ENCODE measurements at places on chromosomes 2 and 18.

DNA sequence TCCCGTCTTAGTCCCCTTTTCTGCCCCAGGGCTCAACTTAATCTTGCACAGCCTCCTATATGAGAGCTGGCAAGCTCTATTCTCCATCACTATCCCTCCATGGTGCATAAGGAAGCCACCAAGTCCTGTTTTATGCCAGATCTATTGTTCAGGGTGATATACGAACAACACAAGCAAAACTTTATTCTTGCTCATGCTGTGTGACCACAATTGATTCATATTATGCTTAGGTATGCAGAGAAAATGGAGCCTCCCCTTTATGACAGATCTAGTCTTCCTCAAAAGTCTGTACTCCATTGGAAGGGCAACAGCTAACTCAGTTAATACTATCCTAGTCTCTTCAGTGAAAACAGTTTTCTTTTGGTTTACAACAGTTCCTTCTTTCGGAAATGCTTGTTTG is 94.0 kb upstream of the STON1 start:
- no peak for DNase-seq

DNA sequence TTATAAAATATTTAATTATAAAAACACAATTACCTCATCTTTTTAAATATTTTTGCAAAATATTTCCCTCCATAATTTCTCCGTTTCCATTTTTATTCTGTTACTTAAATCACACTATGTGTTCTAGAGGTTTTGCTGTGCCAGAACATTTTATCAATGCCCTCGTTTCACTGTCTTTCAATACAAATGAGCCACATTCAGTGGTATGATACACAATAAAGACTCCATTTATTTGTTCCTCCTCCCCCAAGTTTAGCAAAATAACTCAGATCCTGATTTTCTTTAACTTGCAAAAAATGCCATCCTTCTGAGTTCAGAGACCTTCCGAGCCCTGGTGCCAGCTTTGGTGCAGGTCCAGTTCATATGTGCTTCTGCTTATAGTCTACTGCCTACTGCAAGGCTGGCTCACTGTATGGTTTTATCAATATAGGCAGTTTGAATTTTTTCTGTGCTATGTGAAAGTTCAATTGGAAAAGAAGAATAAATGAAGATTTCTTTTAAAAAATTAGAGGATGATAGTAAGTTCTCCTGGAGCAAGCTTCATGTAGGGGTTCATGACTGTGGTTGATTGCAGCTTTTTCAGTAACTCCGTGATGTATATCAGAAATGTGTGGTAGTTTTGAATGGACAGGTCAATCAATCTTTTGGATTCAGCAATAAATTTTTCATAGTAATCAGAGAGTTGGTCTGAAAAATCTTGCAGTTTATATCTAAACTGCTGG is 42.5 kb downstream of the APOB start:
- DNase-seq = no peak

GRCh38 chr2:158664987-158665386 is 130.1 kb upstream of the DAPL1 start:
- DNase-seq = no peak

DNA sequence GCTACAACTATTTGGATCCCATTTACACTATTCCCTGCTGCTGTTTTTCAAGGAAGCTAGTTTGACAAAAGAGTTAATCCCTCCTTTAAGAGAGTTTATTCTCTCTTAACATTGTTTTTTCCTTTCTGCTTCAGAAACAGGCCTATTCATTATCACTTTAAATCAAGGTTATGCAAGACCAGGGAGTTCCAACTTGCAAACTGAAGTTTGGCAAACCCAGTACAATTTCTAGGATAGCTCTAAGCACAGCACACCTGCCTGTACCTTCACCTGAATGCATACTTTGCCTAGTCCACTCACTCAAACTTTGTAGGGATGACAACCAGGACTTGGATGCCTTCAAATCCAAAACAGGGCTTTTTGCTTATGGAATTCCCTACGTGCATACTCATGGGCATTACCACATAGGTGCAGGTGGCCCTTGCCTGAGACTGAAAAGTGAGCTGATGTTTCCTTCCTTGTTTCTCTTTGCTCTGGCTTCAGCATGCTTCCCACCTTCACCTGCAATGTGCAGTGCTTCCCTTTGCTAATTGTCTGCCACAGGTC is 193.8 kb upstream of the MMADHC start:
- no peak for DNase-seq

GRCh38 chr18:43079422-43079821 is 36.1 kb downstream of the RIT2 start:
- DNase-seq = no peak

DNA sequence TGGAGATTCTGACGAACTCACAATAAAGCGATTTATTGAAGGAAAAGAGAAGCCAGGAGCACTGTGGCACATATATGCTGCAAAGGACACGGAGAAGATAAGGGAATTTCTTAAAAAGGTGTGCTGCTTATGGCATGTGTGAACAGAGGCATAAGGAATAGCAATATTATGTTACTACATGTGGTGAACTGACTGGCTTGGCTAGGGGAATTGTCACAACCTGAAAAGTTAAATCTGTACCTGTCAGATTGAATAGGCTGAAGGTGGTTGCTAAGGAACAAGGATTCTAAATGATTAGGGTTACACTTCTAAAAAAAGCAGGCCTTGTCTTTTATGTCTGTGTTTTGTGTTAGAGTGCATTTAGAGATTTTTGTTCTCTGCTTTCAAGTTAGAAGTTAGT is 48.4 kb downstream of the KDM3A start:
- DNase-seq = no peak

- DNase-seq = no peak
These were observed 196.2 kb downstream of the VWC2L start for GRCh38 chr2:214607051-214607450.

- no peak for DNase-seq
These were observed 135.1 kb upstream of the TFPI start for GRCh38 chr2:187689372-187689771.
